ENCODE measurements at places on chromosomes 7 and 10. TPM values are rescaled to one million over a fixed set of nuclear protein-coding genes. Genes with fewer than 3 reads are reported as not detected.

HHEX gene
- total RNA-seq = 0.67 TPM

STAG3 gene
- 121 TPM for total RNA-seq

PLA2G12B gene
- not detected for total RNA-seq

TNS3 gene
- total RNA-seq = 0.29 TPM

RBP3 gene
- not detected for total RNA-seq

SLC18A3 gene
- not detected for total RNA-seq

TRIM24 gene
- 18.1 TPM for total RNA-seq

MSMB gene
- not detected for total RNA-seq

MOGAT3 gene
- total RNA-seq = not detected

UPK3B gene
- total RNA-seq = 3.2 TPM

ASB15 gene
- total RNA-seq = not detected

CRHR2 gene
- total RNA-seq = not detected

MYH16 gene
- not detected for total RNA-seq

CALCR gene
- total RNA-seq = not detected

PDCD11 gene
- 41.2 TPM for total RNA-seq

NFKB2 gene
- total RNA-seq = 564 TPM

PAXIP1 gene
- 22.5 TPM for total RNA-seq

FAM241B gene
- total RNA-seq = 11.8 TPM

GPRIN2 gene
- total RNA-seq = not detected

ACSL5 gene
- 49.5 TPM for total RNA-seq

EMX2 gene
- total RNA-seq = not detected

WIPF3 gene
- total RNA-seq = not detected

HOXA5 gene
- total RNA-seq = not detected

SVIL gene
- total RNA-seq = 12.2 TPM

OR9A2 gene
- not detected for total RNA-seq

TMEM176A gene
- total RNA-seq = 0.30 TPM

LIPK gene
- not detected for total RNA-seq

OR6B1 gene
- total RNA-seq = not detected

TAS2R5 gene
- 1.3 TPM for total RNA-seq

NPC1L1 gene
- 0.12 TPM for total RNA-seq

IPMK gene
- total RNA-seq = 7.1 TPM

CASTOR2 gene
- 4.4 TPM for total RNA-seq

ACTR3C gene
- total RNA-seq = 6.3 TPM

ENTPD1 gene
- total RNA-seq = 12.9 TPM

COL26A1 gene
- not detected for total RNA-seq

DNAJC12 gene
- 35.6 TPM for total RNA-seq

TCF7L2 gene
- total RNA-seq = 3.2 TPM

CPA5 gene
- total RNA-seq = 4.4 TPM

CBX3 gene
- 201 TPM for total RNA-seq

ABCB8 gene
- total RNA-seq = 46.6 TPM

CLDN15 gene
- total RNA-seq = 27.8 TPM

SSC4D gene
- total RNA-seq = 0.60 TPM

ITPRID1 gene
- not detected for total RNA-seq

ZNF503 gene
- total RNA-seq = 0.50 TPM

PTPRE gene
- 31.3 TPM for total RNA-seq

WNT8B gene
- total RNA-seq = 0.22 TPM

BNIP3 gene
- total RNA-seq = 51.7 TPM

NKX1-2 gene
- not detected for total RNA-seq

ABCA13 gene
- not detected for total RNA-seq

AKR1C8 gene
- total RNA-seq = not detected

GJD4 gene
- total RNA-seq = not detected

COL28A1 gene
- total RNA-seq = 0.16 TPM

GBX1 gene
- total RNA-seq = not detected

ANKRD61 gene
- total RNA-seq = not detected
